ENCODE measurements at places on chromosomes 3 and 15. TPM values are rescaled to one million over a fixed set of nuclear protein-coding genes. Genes with fewer than 3 reads are reported as not detected.

Gene GUCA1C
- 14.0 TPM for total RNA-seq

Gene EOMES
- total RNA-seq, result 4.6 TPM

Gene PLA2G4D
- total RNA-seq, result not detected

Gene PAK6
- 5.4 TPM for total RNA-seq

Gene CKMT1A
- 2.6 TPM for total RNA-seq

Gene SLC12A1
- total RNA-seq, result 2.1 TPM

Gene EFCAB12
- 0.44 TPM for total RNA-seq

Gene CLDN18
- total RNA-seq, result not detected

Gene LTK
- total RNA-seq, result 2.3 TPM

Gene NEK10
- 6.2 TPM for total RNA-seq

Gene HOMER2
- total RNA-seq, result 64.8 TPM

Gene BTBD1
- 112 TPM for total RNA-seq

Gene LIPH
- 3.3 TPM for total RNA-seq

Gene LRRC49
- 63.4 TPM for total RNA-seq

Gene MUC4
- 5.8 TPM for total RNA-seq

Gene POC1A
- 3.1 TPM for total RNA-seq

Gene CYP1A1
- 0.55 TPM for total RNA-seq

Gene NTRK3
- 14.6 TPM for total RNA-seq

Gene ARHGEF3
- total RNA-seq, result 33.0 TPM

Gene GRIP2
- total RNA-seq, result 9.1 TPM

Gene LSAMP
- total RNA-seq, result 52.5 TPM

Gene ASB14
- 0.33 TPM for total RNA-seq

Gene HCLS1
- 7.0 TPM for total RNA-seq

Gene CHAC1
- 2.5 TPM for total RNA-seq

Gene BCL2A1
- total RNA-seq, result 1.5 TPM

Gene FOXL2
- total RNA-seq, result 6.7 TPM

Gene CIB2
- 14.4 TPM for total RNA-seq

Gene ZNF662
- 33.0 TPM for total RNA-seq

Gene PSTPIP1
- total RNA-seq, result 3.4 TPM

Gene CPN2
- not detected for total RNA-seq

Gene XXYLT1
- total RNA-seq, result 34.7 TPM

Gene SPPL2A
- total RNA-seq, result 83.6 TPM
